H9 (cell line): ENCODE measurements at places on chromosomes 16 and 17.

GRCh38 chr16:83390759-83391158, 417.0 kb upstream of the HSBP1 start:
- DNase-seq = no peak

DNA sequence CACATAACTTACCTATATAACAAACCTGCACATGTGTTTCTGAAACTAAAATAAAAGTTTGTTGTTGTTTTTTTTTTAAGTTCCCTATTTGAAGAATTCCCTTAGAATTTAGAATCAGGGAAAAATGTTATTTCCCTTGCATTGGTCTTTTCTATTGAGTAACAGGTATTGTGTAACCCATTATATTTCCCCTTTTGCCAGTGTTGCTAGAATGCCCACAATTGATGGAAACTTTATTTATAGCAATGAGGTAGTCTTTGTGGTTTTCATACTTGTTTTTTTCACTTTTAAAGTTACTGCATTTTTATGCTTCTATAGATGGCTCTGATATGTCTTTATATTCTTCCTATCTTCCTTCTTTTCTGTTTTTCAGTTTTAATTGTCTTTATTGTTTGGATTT, 3.9 kb downstream of the NLRP1 start:
- no peak for DNase-seq

DNA sequence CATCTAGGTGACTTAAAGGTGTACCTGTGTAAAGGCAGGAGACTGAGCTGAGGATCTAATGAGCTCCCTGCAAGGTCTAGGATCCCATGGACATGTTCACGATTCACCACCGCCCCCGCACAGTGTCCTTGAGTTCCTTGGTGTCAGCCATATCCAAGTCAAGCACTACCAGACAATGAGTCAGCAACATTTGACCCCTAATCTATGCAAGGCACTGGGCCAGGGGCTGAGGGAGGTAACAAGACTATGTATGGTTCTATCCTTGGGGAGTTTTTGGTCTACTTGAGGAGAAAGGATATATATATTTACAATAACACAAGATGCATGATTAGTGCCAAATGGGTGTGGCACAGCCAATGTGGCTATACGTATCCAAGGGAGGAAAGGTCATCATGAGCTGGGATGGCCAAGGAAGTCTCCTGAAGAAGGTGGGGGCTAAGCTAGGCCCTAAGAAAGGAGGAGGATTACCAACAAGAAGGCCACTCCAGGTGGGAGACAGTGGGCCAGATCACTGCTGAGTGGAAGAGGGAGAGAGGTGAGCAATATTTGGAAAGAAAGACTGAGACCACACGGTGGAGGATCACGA, 35.0 kb downstream of the ITGB3 start:
- DNase-seq = no peak

DNA sequence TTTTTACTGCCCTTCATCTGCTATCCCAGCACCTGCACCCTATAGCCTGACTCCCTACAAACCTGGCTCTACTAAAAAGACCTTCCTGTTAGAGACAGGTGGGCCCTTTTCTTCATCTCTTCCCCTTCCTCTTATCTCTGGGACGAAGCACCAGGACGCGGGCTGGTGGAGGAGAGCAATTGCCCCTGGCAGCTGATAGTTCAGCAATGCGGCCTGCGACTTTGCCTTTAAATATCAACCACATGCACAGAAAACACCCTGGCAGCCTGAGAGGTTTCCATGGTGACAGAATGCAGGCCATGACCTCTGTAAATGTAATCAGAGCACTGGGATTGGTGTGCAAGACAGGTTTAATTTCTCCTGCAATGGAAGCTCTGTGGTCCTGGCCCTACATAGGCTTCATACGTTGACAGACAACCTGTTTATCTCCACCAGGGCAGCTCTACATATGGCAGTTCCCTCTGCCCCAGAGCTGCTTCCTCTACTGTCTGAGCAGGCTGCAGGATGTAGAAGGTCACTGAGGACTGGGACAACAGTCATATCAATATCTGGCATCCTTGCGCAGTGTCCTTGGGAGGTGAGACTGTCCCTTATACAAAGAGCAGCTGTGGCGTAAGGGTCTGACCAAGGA, 10.0 kb upstream of the SKAP1 start:
- DNase-seq = no peak

DNA sequence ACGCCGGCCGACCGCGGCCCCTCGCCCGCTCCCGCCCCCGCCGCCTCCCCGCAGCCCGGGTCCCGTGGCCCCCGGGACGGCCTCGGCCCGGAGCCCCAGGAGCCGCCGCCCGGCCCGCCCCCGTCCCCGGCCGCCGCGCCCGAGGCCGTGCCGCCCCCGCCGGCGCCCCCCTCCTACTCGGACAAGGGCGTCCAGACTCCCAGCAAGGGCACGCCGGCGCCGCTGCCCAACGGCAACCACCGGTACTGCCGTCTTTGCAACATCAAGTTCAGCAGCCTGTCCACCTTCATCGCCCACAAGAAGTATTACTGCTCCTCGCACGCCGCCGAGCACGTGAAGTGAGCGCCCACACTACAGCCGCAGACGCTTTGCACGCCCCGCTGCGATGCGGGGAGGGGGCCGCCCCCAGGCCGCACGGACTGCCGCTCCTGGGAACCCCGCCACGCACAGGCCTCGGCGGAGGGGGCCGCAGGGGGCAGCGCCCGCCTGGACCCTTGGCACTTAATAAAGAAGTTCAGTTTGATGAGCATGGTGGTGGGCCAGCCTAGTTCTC, 35.5 kb upstream of the ZC3H18 start:
- no peak for DNase-seq

DNA sequence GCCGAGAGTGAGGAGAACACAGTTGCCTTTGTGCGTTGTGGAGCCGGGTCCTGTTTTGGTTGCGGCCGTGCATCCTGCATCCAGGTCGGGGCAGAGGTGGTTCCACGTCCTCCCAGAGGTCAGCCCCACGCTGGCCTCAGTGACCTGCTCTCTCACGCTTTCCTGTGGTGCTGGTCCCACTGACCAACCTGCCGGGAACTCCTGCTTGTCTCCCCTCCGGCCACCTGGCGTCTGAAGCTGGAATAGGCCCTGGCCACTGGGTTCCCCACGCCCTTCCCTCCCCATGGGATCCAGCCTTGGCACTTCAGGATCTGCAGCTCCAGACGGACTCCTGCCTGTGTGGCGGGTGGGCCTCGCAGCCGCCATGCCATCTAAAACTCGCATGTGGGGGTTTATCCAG, 85.5 kb upstream of the ZNF750 start:
- DNase-seq = no peak

- DNase-seq = no peak
Measured at GRCh38 chr17:3768341-3768740, 32.6 kb downstream of the ITGAE start.

GRCh38 chr16:57865746-57866528, 63.6 kb upstream of the KIFC3 start:
- no peak for DNase-seq

DNA sequence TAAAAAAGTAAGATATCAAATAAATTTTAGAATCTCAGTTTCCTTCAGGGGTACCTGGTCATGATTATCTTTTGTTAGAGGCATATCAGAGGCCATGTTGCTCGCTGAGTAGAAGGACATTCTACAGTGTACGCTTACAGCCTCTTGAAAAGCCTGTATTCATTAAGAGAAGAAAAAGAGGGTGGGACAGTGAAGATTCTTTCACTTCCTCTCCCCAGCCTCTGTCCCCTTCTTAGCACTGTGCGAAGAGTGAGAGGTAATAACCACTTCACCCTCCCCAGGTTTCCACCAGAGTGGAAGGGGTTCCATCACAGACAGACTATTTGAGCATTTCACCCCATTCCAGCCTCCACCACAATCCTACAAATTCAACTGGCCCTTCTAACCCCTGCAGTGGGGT, 4.8 kb upstream of the LPO start:
- DNase-seq = no peak

GRCh38 chr16:85639529-85640253, 26.6 kb downstream of the GSE1 start:
- DNase-seq = no peak

- DNase-seq = peak; percentile 31
Measured at GRCh38 chr17:30576326-30576861, 99.2 kb downstream of the GOSR1 start.

GRCh38 chr16:68073902-68074760, 11.0 kb upstream of the NFATC3 start:
- no peak for DNase-seq

- DNase-seq = peak; percentile 82
Measured at GRCh38 chr16:4391631-4392381, 20.2 kb downstream of the VASN start.

DNA sequence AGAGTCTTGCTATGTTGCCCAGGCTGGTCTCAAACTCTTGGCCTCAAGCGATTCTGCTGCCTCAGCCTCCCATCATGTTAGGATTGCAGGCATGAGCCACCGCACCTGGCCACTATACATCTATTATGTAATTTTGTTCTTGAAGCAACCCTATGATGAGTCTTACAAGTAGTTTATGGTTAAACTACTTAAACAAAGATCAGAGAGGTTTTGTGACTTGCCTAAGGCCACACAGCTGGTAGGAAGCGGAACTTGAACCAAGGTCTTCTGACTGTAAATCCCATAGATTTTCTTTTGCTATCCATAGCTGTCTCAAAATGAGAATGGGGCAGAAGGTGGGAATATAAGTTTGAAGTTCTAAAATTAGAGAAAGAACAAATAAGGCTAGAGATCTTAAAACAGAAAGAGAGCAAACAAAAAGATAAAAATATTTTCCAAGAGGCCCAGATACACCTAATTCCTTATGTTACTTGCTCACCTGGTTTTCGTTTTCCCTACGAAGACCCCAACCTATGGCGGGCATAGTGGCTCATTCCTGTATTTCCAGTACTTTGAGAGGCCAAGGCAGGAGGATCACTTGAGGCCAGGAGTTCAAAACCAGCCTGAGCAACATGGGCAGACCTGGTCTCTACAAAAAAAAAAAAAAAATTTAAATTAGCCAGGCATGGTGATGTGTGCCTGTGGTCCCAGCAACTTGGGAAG, 32.4 kb downstream of the VWA3A start:
- no peak for DNase-seq

DNA sequence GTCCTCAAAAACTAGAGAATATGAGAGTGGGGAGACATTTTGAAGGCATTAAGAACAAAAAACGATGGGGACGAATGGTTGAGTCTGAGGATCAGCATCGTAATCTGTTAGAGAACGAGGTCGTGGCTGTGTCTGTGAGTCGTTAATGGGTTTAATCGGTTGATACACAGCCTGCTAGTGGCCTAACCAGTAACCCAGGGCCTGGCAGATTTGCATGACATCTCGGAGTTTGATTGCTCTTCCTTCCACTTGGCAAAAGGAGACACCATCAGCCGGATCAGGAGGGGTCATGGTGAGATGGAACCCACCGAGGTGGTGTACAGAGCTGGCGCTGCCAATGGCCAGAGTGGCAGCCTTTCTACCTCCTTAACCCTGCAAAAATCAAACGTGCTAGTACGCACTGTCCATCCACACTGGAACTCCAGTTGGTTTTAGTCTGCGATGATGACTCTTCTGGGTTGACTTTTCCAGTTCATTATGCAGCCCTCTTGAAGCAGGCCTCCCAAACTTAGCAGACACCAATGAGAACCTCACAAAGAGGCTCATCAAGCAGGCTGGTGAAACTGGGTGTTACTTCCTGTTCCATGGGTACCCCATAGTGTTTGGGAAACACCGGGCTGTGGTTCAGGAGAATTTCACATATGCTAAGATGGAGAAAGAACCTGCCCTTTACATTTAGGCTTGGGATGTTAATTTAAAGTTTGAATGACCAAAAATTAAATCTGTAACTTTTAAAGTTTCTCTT, 4.1 kb downstream of the HS3ST3B1 start:
- peak; percentile 48 for DNase-seq

- no peak for DNase-seq
Measured at GRCh38 chr17:65670667-65671371, 109.4 kb upstream of the AXIN2 start.

DNA sequence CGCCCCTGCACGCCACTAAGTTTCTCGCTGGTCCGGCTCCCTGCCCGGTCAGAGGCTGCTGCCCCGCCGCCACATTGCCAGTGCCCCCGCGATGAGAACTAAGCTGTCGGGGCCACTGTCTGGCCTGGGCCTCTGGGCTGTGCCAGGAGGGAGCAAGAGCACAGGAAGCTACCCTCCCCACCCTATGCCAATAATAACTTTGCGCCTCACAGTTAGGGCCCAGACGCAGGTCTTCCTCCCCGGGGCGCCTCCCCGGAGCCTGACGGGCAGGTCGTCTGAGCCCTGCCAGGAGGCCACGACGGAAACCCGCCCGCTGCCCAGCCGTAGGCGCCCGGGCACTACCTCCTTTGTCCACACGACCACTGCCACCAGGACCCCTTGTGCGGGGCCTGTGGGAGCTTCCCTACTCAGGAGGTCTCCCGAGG, 1.5 kb downstream of the ZFPM1 start:
- DNase-seq = no peak

GRCh38 chr16:5590416-5590815, 492.8 kb upstream of the EEF2KMT start:
- no peak for DNase-seq

GRCh38 chr17:66465701-66466100, 163.3 kb downstream of the PRKCA start:
- DNase-seq = no peak

GRCh38 chr17:43992641-43993040, 11.8 kb upstream of the NAGS start:
- DNase-seq = no peak

DNA sequence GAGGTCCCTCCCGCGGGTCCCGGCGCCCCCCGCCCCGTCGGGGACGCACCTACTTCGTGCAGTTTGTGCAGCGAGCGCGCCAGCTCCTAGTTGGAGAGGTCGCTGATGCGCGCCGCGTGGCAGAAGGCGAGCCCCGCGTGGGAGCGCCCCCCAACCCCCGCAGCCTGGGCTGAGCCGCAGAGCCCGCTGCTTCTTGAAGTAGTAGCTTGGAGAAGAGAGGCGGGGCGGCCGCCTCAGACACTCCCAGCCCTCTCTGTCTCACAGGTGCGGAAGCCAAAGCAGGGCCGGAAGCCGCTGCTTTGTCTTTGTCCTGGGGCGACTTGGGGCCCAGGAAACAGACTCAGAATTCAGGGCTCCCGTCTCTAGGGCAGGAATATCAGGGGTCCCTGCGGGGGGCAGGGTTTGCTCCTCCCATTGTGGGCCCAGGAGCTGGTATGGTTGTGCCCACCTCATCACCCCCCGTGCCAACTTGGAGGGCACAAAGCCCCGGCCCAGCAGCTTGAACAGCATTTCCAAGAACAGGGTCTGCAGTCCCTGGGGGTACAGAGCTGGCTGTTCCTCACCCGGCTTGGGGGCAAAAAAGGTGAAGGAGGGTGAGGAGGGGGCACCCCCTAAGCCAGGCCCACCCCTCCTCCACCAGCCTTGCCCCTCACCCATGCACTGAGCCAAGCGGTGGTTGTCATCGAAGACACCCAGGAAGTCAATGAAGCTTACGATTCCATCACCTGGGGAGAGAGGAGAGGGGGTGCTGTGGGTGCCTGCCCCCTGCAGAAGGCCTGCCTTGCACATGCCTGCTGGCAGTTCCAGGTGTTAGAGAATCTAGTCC, 13.5 kb downstream of the SPATA32 start:
- DNase-seq = peak; percentile 91

- DNase-seq = no peak
Measured at GRCh38 chr16:74721716-74722115, 21.1 kb upstream of the MLKL start.

- no peak for DNase-seq
Measured at GRCh38 chr17:65092262-65092661, 35.7 kb upstream of the GNA13 start.
